ENCODE measurements at places on chromosomes 16 and 17.

- DNase-seq = peak; percentile 100
These were observed 6.7 kb upstream of the CD68 start for GRCh38 chr17:7572588-7573323.

DNA sequence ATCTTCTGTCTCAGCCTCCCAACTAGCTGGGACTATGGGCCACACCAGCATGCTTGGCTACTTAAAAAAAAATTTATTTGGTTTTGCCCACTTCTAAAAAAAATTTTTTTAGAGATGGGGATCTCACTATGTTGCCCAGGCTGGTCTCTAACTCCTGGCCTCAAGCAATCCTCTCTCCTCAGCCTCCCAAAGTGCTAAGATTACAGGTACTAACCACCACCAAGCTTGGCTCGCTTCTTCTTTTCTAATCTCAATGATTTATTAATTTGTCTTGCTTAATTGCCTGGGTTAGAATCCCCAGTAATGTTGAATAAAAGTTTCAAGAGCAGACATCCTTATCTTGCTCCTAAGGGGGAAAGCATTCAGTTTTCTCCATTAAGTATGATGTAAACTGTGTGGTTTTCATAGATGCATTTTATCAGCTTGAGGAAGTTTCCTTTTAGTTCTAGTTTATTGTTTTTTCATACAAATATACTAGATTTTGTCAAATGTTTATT lies 65.8 kb upstream of the NACA2 start:
- DNase-seq = no peak

DNA sequence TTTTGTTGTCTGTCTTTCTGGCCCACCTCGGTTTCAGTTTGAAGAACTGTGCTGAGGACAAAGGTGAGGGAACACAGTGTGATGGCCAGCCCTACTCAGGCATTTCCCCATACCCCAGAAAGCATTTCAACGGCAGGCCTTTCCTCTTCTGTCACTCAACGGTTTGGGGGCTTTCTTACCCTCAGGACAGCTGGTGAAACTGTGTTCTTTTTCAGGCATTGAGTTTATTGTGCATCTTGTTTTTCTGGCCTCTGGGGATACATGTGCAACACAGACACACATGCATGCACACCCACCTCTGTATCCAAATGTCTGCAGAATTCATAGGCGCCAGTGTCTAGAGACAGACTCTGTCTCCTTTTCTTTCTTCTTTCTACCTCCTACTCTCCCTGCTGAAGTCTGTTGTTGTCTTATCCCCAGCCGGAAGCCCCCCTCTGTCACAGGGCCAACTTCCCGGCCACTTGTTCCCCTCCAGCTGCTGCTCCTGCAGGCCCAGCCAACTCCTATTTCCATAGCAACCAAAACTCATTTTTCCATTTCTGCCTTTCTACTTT lies 17.0 kb downstream of the CHD9 start:
- DNase-seq = no peak

GRCh38 chr17:51814521-51814920 lies 344.0 kb downstream of the CA10 start:
- DNase-seq = no peak

DNA sequence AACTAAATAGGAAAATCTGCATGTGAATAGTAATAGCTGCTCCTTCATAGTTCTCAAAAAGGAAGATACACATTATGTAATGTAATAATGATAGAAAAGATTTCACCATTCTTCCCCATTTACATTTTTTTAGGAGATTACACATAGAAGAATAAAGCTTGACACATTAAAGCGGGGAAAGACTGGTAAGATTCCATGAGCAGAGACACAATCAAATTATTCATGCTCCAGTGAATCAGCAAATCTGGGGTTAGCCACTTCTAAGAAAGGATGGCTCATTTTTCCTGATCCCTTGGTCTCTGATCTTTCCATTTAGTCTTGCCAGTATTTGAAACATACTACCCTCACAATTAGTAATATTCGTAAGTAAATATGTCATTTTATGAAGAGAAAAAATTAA lies 81.9 kb downstream of the CA4 start:
- DNase-seq = no peak

GRCh38 chr17:80109713-80110446 lies 8.5 kb downstream of the GAA start:
- DNase-seq = no peak

- DNase-seq = no peak
These were observed 148.6 kb downstream of the CLEC16A start for GRCh38 chr16:11092788-11093571.

DNA sequence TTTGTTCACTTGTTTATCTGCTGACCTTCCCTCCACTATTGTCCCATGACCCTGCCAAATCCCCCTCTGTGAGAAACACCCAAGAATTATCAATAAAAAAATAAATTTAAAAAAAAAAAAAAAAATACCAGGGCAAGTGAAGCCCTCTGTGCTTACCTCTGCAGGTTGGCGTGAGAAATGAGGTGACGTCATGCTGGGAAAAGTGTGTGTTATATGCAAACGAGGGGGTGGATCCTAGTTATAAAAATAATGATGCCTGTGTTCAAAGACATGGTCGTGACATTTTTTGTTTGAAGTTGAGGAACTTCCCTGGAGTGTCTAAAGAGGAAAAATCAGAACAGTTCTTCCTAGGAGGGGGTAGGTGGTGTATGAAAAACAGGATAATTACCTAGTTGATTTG lies 20.2 kb downstream of the TMC7 start:
- no peak for DNase-seq

DNA sequence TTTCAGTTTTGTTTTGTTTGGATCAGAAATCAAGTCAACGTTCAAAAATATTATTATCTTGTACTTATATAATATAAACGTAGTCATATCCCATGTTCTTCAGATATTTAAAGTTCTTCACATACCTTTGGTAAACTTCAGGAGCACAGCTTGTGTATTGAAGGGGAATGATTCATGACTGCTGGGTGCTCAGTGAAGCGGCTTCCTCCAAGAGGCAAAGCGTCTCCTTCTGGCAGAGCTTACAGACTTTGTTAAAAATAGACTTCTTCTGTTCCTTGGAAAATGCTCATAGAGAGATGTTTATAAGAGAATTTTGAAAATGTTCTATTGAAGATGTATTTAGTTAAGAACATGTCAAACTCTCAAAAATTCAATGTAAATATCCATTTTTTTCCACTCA lies 155.6 kb upstream of the CNTNAP4 start:
- no peak for DNase-seq

- no peak for DNase-seq
These were observed 946 bp downstream of the OSGIN1 start for GRCh38 chr16:83953796-83954576.

DNA sequence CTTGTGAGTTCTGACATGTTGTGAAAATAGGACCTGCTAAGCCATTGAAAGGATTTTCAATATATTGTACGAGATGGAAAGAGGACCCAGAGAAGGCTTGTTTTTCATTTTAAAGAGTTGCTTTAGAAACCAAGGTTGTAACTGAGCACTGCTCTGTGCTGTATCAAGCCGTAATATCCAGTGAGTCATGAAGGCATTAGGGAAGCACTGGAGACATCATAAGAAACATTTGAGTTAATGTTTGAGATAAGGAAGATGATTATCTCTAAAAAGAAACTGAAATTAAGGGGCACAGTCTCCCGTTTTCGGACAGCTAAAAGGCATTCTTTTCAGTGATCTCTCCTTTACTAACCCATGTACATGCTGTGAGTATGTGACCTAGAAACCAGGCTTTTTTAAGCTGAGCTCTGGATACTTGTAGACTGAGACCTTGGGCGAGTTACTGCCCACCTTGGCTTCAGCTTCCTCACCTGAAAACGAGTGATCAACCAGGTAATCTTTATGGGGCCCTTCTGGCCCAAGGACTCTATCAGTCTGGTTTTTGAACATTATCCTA lies 149.2 kb upstream of the TBX2 start:
- no peak for DNase-seq

DNA sequence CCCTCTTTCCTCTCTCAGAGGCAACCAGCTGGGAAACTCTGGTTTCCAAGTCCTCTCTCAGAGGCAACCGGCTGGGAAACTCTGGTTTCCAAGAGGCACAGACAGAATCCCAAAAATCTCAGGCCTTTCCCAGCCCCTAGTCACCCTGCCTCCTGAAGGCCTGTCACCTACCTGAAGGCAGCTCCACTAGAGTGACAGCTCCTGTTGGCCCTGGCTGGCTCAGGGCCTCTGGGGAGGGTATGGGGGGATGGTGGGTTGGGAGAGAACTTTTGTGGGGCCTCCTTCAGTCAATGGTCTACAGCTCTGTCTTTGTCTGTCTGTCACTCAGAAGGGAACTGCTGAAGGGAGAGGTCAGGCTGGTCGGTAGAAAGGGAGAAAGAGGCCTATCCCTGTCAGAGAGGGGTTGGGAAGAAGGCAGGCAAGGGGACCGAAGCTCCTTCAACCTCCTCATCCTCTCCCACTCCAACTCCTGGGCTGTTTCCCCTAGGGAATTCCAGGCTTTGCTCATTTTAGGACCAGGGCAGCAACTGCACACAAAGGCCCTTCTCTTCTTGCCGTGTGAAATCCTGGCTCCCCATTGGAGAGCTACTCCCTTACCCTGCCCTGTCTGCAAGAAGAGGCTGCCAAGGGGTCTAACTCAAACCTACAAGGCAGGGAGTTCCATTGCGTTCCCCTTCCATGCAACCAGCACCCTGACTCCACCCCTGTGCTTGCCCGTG lies 23.6 kb downstream of the COPZ2 start:
- no peak for DNase-seq
